ENCODE measurements at places on chromosomes 12 and 14. TPM values are rescaled to one million over a fixed set of nuclear protein-coding genes. Genes with fewer than 3 reads are reported as not detected.

The USP30 gene
- 11.8 TPM for total RNA-seq

The CIDEB gene
- total RNA-seq: 22.6 TPM

DNA sequence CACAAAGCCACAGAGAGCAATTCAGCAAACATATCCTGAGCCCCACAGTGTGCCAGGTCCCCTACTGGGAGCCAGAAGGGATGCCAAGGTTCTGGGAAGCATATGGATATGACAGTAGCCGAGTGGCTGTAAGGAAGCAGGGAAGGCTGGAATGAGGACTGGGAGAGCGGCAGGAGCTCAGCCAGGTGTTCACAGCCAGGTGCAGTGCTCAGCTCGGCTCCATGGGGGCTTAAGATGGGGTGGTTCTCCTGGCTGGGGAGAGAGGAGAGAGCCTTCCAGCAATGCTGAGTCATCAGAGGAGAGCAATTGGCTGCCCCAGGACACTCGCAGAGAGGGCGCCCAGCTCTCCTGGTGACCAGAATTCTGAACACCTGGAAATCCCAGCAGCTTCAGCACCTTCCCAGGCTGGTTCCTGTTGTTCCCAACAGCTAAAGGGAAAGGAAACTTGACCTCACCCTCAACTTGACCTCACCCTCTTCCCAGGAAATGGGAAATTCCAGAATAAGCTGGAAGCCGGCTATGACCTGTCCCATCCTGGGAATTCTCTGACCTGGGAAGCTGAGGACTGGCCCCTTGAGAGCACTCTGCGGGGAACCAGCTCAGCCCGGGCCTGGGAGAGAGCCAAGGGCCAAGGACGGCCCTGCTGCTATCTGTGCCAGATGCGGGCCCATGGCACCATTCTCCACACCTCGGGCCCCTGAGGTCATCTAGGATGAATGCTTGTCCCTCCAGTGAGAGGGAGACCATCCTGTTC lies 34.6 kb downstream of the SLC6A12 start:
- DNase-seq: no peak

GRCh38 chr12:52870361-52871290 lies 21.8 kb upstream of the KRT78 start:
- DNase-seq: no peak

The SLC5A8 gene
- total RNA-seq: 0.15 TPM

The ZC3H14 gene
- total RNA-seq: 60.5 TPM

DNA sequence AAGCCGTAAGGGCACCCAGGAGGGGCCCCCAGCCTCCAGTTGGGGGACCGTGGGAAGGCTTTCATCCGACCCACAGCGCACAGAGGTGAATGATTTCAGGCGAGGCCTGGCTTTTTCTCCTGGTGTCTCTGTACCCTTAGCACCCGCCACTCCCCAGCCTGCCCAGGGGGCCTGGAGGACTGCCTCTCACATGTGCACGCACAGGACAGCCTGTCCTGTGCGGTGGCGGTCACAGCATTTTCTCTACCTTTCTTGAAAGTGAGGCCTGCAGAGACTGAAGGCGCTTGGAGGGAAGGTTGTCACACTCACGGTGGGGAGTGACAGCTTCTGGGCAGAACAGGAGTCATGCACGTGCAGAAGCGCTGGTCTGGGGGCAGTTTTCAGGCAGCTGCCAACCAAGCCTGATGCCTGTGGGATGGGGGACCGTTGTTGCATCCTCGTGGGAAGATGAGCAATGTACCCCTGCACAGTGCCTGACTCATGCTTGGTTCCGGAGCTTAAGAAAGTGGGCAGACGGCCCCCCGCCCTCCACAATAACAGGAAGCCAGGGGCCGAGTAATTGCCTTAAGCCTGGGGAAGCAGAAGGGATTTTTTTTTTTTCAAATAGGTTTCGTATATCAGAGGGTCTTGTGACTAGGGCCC lies 148.1 kb downstream of the TSPAN9 start:
- no peak for DNase-seq

GRCh38 chr14:104869669-104870367 lies 4.8 kb downstream of the CEP170B start:
- DNase-seq: no peak

DNA sequence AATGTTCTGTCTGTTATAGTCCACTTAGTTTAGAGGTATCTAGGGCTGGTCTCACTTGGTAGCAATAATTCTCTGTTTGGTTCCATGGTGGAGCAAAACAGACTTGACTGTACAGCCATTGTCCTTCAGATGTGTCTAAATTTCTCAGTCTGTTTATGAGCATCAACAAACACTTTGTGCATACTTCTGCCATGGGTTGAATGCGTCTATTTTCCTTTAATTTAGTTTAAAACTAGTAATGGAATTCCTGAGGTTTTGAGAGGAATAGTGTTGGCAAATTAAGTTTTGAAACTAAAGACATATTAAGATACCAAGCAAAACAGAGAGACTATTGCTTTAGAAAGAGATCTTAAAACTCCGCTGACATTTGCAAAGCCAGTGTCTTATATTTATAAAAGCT lies 22.6 kb downstream of the FRS2 start:
- no peak for DNase-seq

The TBC1D30 gene
- total RNA-seq: 3.3 TPM

- peak; percentile 58 for DNase-seq
Observed at GRCh38 chr12:54052438-54053002, 1.1 kb upstream of the HOXC4 start.

The METTL1 gene
- total RNA-seq: 26.4 TPM

DNA sequence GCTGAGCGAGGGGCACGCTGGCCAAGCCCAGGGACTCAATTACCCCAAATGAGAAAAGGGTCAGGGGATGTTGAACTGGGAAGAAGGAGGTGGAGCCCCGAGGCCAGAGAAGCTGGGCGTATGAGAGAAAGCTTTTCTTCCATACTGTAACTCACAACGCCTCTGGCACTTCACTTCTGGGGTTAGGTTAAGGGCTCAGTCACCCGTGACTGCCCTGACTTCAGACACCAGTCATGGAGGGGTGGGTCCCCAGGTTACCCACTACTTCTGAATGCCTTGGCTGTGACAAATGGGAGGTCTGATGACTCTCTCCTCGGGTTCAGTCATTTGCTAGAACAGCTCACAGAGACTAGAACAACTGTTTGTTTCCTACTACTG lies 5.5 kb upstream of the GPR132 start:
- DNase-seq: no peak

GRCh38 chr14:72651714-72652113 lies 242.2 kb downstream of the DPF3 start:
- DNase-seq: no peak

The TNFRSF1A gene
- total RNA-seq: 179 TPM

Data from ovary (tissue), 10 donors.